ENCODE measurements at places on chromosomes 2 and 18. TPM values are rescaled to one million over a fixed set of nuclear protein-coding genes. Genes with fewer than 3 reads are reported as not detected.

Gene ST6GAL2
- total RNA-seq: not detected

Gene FEV
- total RNA-seq: not detected

DNA sequence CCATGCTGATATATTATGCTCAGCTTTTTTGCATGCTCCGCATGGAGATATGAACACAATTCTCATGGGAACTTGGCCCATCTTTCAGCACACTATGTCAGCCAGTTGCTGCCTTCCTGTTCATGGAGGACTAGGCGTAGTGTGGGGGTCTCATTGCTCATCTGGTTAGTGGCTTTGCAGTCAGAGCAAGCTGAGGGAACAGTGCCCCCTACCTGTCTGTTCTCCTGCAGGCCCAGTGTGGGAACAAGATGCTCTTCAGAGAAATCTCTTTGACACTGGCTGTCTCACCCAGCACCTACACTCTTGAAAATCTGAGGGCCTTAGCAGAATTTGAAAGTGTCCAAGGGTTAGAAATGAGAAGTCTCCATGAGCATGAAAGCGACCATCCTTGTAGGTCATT lies 47.1 kb downstream of the SPTBN1 start:
- no peak for DNase-seq

GRCh38 chr2:201127570-201127969 lies 11.6 kb downstream of the CFLAR start:
- DNase-seq: no peak

DNA sequence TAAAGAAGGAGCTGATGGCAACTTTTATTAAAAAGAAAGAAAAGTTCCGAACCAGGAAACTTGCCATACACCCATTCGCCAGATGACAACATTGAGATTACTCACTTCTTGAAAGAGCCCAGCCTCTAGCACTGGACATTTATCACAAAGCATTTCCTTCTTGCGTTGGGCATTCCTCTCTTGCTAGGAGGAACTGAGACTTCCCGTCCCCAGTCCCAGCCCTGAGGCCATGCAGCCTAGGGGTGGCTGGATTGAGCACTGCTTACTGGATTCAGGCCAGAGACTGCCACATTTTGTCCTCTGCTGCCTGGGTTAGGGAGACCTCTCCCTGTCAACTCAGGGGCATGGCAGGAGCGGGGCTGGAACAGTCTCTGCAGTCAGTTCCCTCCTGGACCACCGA lies 80.1 kb downstream of the SDC1 start:
- no peak for DNase-seq

- no peak for DNase-seq
These were observed 133.8 kb upstream of the TWIST2 start for GRCh38 chr2:238714038-238714528.

GRCh38 chr2:218849721-218850120 lies 9.9 kb upstream of the WNT6 start:
- no peak for DNase-seq
